D721Med (cell line): ENCODE measurements at places on chromosomes 11 and 22.
A peak's percentile ranks its signal among the peaks of the same experiment; 100 is the strongest.

DNA sequence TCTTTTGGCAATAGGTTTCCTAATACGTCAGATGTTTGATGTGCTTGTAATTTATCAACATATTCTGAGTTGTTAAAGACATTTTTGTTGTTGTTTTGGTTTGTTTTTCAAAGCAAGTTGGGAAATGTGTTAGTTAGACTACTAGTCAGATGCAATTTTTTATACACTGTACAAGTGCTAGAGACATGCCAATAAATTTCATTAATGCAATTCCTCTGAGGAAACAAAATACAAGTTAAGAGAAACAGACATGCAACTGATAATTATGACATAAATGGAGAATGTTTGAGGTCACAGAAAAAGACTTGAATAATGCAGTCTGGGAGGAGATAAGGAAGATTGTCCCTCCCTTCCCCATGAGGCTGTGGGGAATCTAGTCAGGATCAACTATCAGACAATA is 5.9 kb downstream of the OR51T1 start:
- DNase-seq, result no peak

DNA sequence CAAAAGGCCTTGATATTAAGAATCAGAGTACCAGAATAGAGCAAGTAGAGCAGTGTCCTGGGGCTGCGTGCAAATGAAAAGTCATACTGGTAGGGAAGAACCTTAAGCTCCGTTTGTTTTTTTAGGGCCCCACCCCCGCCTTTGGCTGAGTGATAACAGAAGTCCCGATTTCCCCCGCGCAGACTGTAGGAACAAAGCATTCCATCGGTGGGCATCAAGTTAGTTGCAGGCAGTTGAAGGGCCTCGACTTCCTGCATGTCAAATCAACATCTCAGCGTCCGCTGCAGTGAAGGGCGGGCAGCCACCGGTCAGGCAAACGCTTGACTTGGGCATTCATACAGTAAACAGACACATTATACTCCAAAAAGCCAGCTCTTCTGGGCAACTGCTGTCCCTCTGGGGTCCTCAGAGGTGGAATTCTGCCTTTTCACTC is 11.7 kb downstream of the LRP4 start:
- DNase-seq, result no peak

- no peak for DNase-seq
Measured at GRCh38 chr11:112016765-112017376, 8.3 kb upstream of the DLAT start.

DNA sequence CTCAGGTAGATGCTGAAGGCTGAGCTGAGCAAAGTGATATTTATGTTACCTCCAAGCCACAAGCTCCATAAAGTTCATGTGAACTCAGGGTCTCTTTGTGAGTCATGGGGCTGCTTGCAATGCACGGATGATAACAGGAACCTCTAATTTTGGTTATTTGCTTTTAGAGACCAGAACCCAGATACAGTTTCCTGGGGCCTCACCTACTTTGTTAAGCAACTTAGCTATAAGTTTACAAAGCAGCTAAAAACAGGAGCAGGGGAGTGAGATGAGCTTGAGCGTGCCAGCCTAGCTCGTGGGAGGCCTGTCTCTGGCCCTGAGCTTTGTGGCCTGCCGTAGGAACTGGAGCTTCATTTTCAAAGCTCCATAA is 29.2 kb downstream of the SREBF2 start:
- no peak for DNase-seq

- no peak for DNase-seq
Measured at GRCh38 chr22:33053323-33053722, 4.9 kb downstream of the SYN3 start.

- DNase-seq, result no peak
Measured at GRCh38 chr22:22122348-22123117, 122.1 kb upstream of the VPREB1 start.

DNA sequence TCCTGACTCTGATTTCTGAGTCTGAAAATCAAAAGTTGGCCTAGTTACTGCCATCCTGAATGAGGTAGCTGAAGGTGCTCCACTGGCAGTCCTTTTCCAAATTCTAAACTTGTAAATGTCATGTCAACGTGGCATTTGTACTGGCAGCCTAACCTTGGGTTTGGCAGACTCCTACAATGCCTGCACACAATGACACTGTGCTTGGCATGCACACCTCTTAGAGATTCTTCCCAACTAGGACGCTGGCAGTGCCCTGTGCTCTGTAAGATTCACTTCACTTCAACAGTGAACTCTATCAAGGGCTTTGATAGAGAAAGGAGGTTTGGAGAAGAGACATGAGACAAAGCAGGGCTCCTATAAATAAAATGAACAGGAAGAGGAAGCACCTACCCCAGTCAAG is 21.9 kb upstream of the PPP2R1B start:
- no peak for DNase-seq

DNA sequence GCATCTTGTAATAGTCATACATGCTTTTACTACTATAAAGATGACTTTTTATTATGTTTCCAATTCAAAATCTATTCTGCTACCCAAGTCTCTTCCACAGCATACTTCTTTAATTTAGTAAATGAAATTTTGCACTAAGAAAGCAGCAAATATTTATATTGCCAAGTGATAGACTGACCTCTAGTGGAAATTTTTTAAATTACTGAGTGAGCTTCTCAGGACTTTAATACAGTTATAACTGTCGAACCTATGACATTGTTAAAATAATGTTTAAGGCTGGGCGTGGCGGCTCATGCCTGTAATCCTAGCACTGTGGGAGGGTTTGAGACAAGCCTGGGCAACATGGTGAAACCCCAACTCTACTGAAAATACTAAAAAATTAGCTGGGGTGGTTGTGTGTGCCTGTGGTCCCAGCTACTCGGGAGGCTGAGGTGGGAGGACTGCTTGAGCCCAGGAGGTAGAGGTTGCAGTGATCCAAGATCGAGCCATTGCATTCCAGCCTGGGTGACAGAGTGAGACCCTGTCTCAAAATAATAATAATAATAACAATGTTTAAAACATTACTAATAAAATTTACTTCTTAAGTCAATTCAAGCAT is 27.3 kb downstream of the STK33 start:
- DNase-seq, result no peak

DNA sequence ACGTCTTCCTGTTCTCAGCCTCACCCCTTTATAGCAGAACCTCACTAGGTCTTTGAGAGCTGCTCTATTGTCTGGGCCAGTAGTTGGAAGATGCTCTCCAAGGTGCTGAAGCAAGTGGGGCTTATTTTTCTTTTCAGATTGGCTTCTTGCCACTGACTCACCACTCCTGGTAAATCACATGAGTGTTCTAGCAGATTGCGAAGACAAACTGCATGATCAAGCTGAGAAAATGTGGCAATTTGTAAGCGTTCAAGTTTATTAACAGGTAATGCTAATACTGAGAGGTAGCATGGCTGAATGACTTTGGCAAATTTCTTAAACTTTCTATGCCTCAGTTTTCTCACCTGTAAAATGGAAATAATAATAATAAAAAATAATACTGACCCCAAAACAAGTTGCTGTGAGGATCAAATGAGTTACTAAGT is 59.2 kb downstream of the CACNG2 start:
- DNase-seq, result no peak

DNA sequence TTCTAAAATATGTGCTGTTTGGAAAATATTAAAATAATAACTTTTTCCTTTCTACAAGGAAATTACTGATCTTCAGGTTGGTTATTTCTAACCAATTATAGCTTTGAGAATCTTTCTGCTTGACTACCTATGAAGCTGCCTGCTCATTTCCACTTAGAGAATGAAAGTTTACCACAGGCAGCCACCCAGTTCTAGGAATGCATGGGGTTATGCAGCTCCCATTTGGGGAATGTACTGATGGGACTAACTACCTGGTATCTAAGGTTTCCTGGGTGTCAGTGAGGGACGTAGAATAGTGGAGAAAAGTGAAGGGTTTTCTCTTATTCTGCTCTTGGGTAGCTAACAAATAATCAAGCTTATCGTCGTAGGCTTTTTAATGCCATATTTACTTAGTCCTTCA is 73.4 kb downstream of the DEUP1 start:
- DNase-seq, result no peak

DNA sequence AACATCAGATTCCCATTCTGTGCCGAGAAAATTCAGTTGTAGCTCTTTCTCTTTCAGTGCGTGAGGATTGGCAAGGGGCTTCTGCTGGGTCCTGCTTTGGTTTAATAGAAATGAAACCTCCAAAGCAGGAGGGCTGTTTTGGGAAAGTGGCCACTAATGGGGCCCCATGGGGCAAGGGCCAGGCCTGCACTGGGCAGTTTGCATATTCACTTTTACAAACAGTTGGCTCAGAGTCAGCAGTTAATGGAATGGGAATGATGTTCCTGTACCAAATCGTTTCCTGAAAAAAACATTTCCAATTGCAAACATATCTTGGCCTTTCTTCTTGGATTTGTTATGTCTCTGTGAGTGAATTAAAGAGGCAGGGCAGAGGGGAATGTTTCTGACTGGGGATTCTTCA is 92.1 kb downstream of the PARVA start:
- no peak for DNase-seq

DNA sequence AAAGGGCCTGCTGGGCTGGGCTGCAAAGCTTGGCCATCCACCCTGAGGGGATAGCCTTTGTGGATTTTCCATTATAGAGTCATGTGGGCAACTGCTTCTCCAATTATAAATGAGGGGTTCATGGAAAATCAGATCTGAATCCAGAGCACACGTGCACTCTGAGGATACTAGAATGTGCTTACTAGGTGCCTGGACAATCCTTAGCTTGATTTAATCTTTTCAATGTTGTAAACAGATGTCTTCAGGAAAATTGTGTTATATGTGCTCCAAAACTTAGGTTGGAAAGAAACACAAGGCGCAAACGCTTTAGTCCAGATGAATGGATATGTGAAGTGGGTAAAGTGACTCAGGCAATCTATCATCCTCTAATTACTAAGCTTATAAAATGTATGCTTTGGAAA is 92.0 kb downstream of the SLC17A6 start:
- DNase-seq, result no peak

DNA sequence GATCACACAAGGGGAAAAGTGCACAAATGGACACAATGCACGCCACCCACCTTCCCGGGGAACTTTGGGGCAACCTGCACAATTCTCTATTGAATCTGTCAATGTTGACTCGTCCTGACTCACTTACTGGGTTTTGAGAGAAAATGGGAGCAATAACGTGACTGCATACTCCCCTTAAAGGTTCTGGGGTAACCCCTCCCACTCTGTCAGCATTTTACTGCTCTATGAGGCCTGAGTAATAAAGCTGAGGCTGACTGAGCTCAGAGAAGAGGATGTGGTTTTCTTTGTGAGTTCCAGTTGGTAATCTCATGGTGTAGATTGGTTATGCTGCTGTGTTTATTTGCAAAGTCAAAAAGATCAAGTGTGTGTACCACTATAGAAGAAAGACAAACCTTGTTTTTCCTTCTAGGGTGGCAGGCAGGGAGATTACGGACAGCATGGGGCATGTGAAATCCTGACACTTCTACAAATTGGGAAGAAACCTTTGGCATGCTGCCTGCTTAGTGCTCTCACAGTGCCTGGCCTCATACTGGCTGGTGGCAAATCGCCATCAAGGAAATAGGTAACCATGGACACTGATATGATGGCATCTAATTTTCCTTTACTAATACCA is 16.1 kb upstream of the APOA1 start:
- no peak for DNase-seq

- no peak for DNase-seq
Measured at GRCh38 chr11:2719831-2720590, 20.2 kb upstream of the KCNQ1OT1 start.

DNA sequence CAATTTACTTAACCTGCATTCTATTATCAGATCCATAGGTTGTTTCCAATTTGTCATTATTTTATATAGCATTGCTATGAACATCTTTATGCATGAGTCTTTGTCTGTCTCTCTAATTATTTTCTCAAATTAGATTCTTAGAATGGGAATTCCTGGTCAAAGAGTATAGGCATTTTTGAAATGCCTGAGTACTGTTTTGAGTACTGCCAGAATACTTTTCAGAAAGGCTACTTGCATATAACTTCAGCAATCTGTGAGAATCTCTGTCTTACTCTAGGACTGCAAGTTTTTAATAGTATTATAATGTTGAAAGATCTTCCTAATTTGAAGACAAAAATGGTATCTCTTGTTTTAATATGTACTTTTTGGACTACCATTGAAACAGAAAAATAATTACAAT is 56.6 kb downstream of the KCNC1 start:
- DNase-seq, result no peak

- no peak for DNase-seq
Measured at GRCh38 chr11:44785856-44786607, 59.3 kb downstream of the TSPAN18 start.

GRCh38 chr11:22444076-22444475 is 105.9 kb downstream of the SLC17A6 start:
- DNase-seq, result no peak

DNA sequence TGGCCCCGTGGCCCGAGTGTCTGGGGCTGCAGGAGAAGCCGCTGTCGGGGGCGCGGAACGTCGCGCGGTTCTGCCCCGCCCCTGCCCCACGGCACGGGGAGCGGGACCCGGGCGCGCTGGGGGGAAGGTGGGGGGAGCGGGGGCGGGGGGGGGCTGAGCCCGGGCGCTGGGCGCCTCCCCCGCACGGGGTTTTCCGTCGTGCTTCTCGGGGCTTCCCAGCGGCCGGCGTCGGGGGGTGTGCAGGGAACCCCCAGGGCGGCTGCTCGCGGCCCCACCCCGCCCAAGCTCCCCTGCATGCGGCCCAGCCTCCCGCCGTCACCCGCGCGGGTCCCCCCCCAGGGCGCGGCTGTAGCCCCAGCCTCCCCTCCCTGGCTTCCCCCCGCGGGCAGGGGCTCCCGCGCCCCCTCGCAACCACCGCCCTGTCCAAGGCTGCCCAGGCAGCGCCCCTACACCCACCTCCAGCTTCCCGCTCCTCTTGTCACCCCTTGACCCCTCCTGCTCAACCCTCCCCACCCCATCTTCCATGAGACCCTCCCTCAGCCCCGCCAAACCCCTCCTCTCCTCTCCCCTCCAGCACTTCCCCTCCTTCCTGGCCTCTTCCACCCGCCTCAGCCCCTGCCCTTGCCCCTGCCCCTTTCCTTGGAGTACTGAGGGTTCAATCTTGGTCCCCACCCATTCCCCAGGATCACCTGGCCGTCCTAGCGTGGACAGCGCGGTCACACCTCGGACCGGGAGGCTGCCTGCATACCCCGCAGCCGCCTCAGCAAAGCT is 1.7 kb downstream of the IL17REL start:
- peak; percentile 6 for DNase-seq

GRCh38 chr22:19238900-19239299 is 52.6 kb downstream of the CLTCL1 start:
- DNase-seq, result no peak

DNA sequence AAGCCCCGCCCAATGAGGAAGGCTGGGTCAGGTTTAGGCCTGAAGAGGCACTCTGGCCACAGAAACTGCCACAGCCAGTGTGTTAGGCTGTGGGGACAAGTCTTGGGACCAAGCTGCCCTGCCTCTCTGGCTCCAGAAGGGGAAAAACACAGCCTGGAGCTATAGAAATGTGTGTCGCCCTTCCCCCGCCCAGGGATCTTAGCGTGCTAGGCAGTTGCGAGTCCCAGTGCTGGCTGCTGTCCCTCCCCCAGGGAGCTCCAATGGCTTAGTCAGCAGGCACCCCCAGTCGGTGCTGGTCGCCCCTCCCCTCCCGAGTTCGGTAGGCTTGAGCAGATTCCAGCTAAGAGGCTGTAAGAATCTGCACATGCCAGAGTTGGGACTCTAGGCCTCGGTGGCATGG is 99.5 kb upstream of the API5 start:
- no peak for DNase-seq

GRCh38 chr11:100638648-100639047 is 48.4 kb upstream of the ARHGAP42 start:
- DNase-seq, result no peak
